ENCODE measurements at places on chromosomes 7 and 10. TPM values are rescaled to one million over a fixed set of nuclear protein-coding genes. Genes with fewer than 3 reads are reported as not detected.

The ADAM8 gene
- total RNA-seq = 115 TPM

The IL6 gene
- total RNA-seq = not detected

The ZC3HAV1 gene
- total RNA-seq = 125 TPM

The CYP2C8 gene
- not detected for total RNA-seq

The CPXM2 gene
- not detected for total RNA-seq

The GJC3 gene
- 0.41 TPM for total RNA-seq

The IL2RA gene
- total RNA-seq = 868 TPM

The PTPRE gene
- 22.3 TPM for total RNA-seq

The ZNF716 gene
- not detected for total RNA-seq

The TYW1 gene
- total RNA-seq = 16.6 TPM

The CLIP2 gene
- total RNA-seq = 1.4 TPM

The LRRC17 gene
- not detected for total RNA-seq

The SORBS1 gene
- 0.70 TPM for total RNA-seq

The CTNNA3 gene
- total RNA-seq = not detected

The FAM13C gene
- total RNA-seq = not detected

Measured in activated CD8-positive, alpha-beta T cell treated with anti-CD3 and anti-CD28 coated beads for 36 hours (primary cell).